ENCODE measurements at places on chromosomes 11 and 22. TPM values are rescaled to one million over a fixed set of nuclear protein-coding genes. Genes with fewer than 3 reads are reported as not detected.
A peak's percentile ranks its signal among the peaks of the same experiment; 100 is the strongest.

DNA sequence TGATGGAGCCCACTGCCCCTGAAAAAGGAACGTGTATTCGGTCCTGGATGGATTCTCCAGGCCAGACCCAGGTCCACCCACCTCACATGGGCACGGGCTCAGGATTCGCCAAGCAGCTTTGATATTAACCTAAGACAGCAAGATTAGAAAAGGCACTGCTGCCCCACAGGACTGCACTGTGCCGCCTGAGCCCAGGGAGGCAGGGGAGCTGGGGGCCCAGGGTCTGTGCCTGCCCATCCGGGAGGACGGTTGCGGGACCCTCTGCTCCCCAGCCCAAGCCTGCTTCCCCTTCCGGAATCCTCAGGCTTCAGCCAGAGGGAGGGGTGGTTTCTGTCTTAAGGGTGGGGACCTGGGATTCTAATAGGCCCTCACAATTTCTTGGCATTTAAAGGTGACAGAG is 13.5 kb upstream of the VSIG10L2 start:
- H3K27ac ChIP-seq, result no peak overlapping the region
- no peak overlapping the region for H3K4me3 ChIP-seq
- no peaks in the 10 kb centered on the region for H3K27me3 ChIP-seq
- no peaks in the 10 kb centered on the region for H3K36me3 ChIP-seq

Gene SCUBE1
- 5.5 TPM for total RNA-seq

Gene ABCC8
- 2.6 TPM for total RNA-seq

GRCh38 chr11:84384731-84385130 is 1098.6 kb upstream of the CCDC90B start:
- no peaks in the 10 kb centered on the region for H3K4me1 ChIP-seq
- H3K27ac ChIP-seq, result no peak overlapping the region
- no peaks in the 10 kb centered on the region for H3K27me3 ChIP-seq

GRCh38 chr11:112625814-112626213 is 335.4 kb upstream of the NCAM1 start:
- no peak overlapping the region for H3K4me3 ChIP-seq
- no peak for DNase-seq
- H3K36me3 ChIP-seq, result no peaks in the 10 kb centered on the region
- no peak overlapping the region for H3K27ac ChIP-seq

DNA sequence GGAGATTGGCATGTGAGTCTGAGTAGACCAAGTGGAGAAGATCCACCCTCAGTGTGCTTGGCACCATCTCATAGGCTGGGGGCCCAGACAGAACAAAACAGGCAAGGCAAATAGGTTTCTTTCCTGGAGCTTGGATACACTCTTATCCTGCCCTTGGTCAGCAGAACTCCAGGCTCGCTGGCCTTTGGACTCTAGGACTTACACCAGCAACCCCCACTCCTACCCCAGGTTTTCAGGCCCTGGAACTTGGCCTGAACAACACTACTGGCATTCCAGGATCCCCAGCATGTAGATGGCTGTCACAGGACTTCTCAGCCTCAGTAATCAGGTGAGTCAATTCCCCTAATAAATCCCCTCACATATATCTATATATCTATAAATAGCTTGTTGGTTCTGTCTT is 637.7 kb downstream of the OPCML start:
- DNase-seq, result no peak
- no peaks in the 10 kb centered on the region for H3K27me3 ChIP-seq
- no peaks in the 10 kb centered on the region for H3K36me3 ChIP-seq
- H3K4me3 ChIP-seq, result no peak overlapping the region
- no peaks in the 10 kb centered on the region for H3K4me1 ChIP-seq
- no peak overlapping the region for H3K27ac ChIP-seq

- no peaks in the 10 kb centered on the region for H3K27me3 ChIP-seq
- DNase-seq, result no peak
- H3K27ac ChIP-seq, result no peak overlapping the region
- no peak overlapping the region for H3K4me3 ChIP-seq
- no peaks in the 10 kb centered on the region for H3K36me3 ChIP-seq
- H3K4me1 ChIP-seq, result no peaks in the 10 kb centered on the region
Measured at GRCh38 chr11:56513280-56513679, 22.1 kb upstream of the OR5M8 start.

- H3K4me1 ChIP-seq, result peaks cover 33% of the 10 kb centered on the region
- H3K27ac ChIP-seq, result no peak overlapping the region
- H3K27me3 ChIP-seq, result peaks cover 4% of the 10 kb centered on the region
- DNase-seq, result no peak
Measured at GRCh38 chr11:3159296-3160190, 5.6 kb downstream of the OSBPL5 start.

DNA sequence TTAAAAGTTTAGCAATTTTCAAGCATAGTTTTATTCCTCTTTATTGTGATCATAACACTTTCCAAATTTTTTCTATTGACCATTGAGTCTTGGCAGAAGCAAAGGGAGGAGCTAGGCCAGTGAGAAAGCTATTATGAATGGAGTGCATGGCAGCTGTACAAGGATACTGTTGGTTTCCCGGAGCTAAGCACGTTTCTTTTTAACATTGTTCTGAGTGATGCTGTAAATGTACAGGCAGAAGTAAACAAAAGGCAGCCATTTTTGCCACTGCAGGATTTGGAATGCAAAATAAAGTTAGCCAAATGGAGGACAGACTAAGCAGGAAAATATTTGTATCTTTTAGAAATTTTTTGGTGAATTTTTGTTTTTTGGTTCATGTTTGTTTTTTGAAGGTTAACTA is 16.2 kb downstream of the CBL start:
- no peak for DNase-seq
- H3K27me3 ChIP-seq, result no peaks in the 10 kb centered on the region
- no peak overlapping the region for H3K4me3 ChIP-seq
- no peak overlapping the region for H3K27ac ChIP-seq

Gene KLHL35
- total RNA-seq, result 0.35 TPM

GRCh38 chr11:47225552-47226400 is 11.0 kb downstream of the DDB2 start:
- no peak overlapping the region for H3K4me3 ChIP-seq
- no peak overlapping the region for H3K27ac ChIP-seq
- no peak for DNase-seq
- no peaks in the 10 kb centered on the region for H3K4me1 ChIP-seq
- H3K27me3 ChIP-seq, result no peaks in the 10 kb centered on the region

Gene TRIM48
- not detected for total RNA-seq

Gene OR52A1
- 12.2 TPM for total RNA-seq

DNA sequence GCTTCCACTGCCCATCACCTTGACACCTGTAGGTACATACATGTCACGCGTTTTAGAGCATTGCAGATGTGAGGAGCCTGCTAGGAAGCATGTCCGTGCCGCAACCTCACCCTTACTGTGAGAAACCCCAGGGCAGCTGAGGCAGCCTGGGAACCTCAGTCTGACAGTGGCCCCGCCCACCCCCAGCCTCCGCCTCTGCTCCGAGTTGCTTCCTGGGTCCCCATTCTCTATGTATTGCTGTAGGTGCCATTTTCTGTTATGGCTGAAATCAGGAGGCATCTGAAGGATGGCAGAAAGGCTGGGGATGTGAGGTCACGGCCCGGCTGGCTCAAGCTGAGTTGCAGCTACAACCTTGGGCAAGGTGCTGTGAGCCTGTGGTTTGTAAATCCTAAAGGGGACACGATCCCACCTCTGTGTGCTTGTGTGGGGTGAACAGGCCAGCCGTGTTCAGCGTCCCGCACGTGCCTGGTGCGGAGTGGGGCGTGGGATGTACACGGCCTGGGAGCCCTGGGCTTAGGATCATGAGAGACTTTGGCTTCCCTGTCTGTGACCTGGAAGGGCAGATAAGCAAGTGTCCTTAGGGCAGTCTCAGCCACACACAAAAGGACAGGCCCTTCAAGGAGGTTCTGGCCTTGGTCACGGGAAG is 102.7 kb downstream of the PHF21B start:
- H3K27me3 ChIP-seq, result no peaks in the 10 kb centered on the region
- no peak for DNase-seq
- H3K4me3 ChIP-seq, result no peak overlapping the region
- peaks cover 36% of the 10 kb centered on the region for H3K36me3 ChIP-seq
- no peaks in the 10 kb centered on the region for H3K4me1 ChIP-seq
- no peak overlapping the region for H3K27ac ChIP-seq

GRCh38 chr22:31556627-31557203 is 60.4 kb downstream of the SFI1 start:
- DNase-seq, result no peak
- no peak overlapping the region for H3K4me3 ChIP-seq
- H3K27ac ChIP-seq, result no peak overlapping the region
- H3K27me3 ChIP-seq, result no peaks in the 10 kb centered on the region
- no peaks in the 10 kb centered on the region for H3K36me3 ChIP-seq

Gene VWCE
- 12.3 TPM for total RNA-seq

DNA sequence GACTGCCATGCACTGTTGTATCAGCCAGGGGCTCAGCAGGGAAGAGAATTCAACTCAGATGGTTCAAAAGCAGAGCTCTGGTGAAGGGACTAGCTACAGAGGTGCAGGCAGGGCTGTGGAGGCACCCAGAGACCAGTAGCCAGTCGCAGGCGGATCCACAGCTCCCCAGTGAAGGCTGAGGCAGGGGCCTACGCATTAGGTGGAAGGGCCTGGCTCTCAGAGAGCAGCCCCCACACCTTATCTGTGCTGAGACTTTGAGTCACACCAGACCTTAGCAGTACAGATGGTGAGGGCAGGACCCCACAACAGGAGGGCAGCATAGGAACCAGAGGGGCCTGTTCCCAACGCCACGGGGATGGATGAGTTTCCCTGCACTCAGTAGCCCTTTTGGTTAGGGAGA is 189.6 kb downstream of the DSCAML1 start:
- no peak overlapping the region for H3K4me3 ChIP-seq
- H3K4me1 ChIP-seq, result no peaks in the 10 kb centered on the region
- H3K27me3 ChIP-seq, result no peaks in the 10 kb centered on the region

GRCh38 chr22:49910229-49911155 is 7.7 kb downstream of the ALG12 start:
- H3K27me3 ChIP-seq, result no peaks in the 10 kb centered on the region
- no peak overlapping the region for H3K27ac ChIP-seq
- no peak overlapping the region for H3K4me3 ChIP-seq
- DNase-seq, result no peak
- peaks cover 3% of the 10 kb centered on the region for H3K36me3 ChIP-seq

- H3K4me3 ChIP-seq, result no peak overlapping the region
- H3K4me1 ChIP-seq, result peaks cover 8% of the 10 kb centered on the region
- H3K27me3 ChIP-seq, result peaks cover 35% of the 10 kb centered on the region
- DNase-seq, result no peak
- no peaks in the 10 kb centered on the region for H3K36me3 ChIP-seq
Measured at GRCh38 chr11:130451231-130452019, 3.0 kb downstream of the ADAMTS15 start.

GRCh38 chr11:33879375-33879774 is 12.5 kb downstream of the LMO2 start:
- no peaks in the 10 kb centered on the region for H3K27me3 ChIP-seq
- no peaks in the 10 kb centered on the region for H3K36me3 ChIP-seq
- H3K4me1 ChIP-seq, result no peaks in the 10 kb centered on the region
- no peak overlapping the region for H3K27ac ChIP-seq
- no peak for DNase-seq

- H3K27ac ChIP-seq, result no peak overlapping the region
- DNase-seq, result no peak
- H3K27me3 ChIP-seq, result no peaks in the 10 kb centered on the region
- no peaks in the 10 kb centered on the region for H3K4me1 ChIP-seq
- H3K36me3 ChIP-seq, result no peaks in the 10 kb centered on the region
Measured at GRCh38 chr22:29251981-29252911, 15.5 kb downstream of the RHBDD3 start.

Gene IGLL1
- not detected for total RNA-seq

GRCh38 chr11:17298302-17298701 is 21.8 kb downstream of the NUCB2 start:
- H3K36me3 ChIP-seq, result no peaks in the 10 kb centered on the region
- no peaks in the 10 kb centered on the region for H3K4me1 ChIP-seq
- DNase-seq, result no peak
- no peak overlapping the region for H3K4me3 ChIP-seq
- H3K27ac ChIP-seq, result no peak overlapping the region

GRCh38 chr11:61626580-61627380 is 45.9 kb upstream of the SYT7 start:
- no peaks in the 10 kb centered on the region for H3K36me3 ChIP-seq
- H3K4me1 ChIP-seq, result peaks cover 21% of the 10 kb centered on the region
- no peaks in the 10 kb centered on the region for H3K27me3 ChIP-seq
- no peak for DNase-seq
- peak overlapping the region; percentile 89 for H3K27ac ChIP-seq

DNA sequence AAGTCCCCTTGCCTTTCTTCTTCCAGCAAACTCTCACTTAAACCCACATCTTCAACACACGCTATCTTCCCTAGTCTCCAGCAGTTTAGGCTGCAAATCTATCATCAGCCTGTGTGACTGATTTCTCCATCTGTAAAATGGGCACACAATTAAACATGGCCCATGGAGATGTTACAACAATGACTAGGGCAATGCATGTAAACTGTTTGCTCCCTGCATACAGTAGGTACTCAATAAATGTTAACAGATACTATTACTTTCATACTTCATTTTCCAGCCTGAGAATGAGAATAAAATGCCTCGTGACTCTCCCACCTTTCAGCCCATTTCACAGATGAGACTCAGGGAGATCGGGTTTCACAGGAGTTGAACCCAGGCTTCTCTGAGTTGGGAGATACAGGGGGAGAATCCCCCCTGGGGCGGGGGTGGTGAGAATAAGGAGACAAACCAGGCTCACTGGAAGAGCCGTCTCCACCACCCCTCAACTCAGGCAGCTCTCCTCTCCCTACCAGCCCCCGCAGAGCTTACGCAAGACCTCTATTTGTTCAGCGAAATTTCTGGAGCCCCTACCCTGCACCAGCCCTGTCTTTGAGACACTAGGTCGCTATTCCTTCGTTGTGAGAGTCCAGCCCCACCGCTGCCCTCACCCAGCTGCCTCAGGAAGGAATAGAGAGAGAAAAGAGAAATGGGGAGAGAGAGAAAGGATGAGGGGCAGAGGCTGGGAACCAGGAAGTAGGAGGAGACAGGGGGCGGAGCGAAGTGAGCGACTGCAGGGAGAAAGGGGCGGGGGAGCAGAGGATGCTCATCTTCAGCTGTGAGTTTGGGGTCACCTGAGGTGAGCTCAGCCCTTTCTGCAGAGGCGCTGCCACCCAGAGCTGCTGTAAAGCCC is 42.1 kb upstream of the KLHL35 start:
- H3K36me3 ChIP-seq, result no peaks in the 10 kb centered on the region
- H3K27me3 ChIP-seq, result no peaks in the 10 kb centered on the region
- no peak overlapping the region for H3K27ac ChIP-seq
- peak; percentile 86 for DNase-seq

Gene RNF214
- 33.7 TPM for total RNA-seq
